ENCODE measurements at places on chromosomes 13 and 19.

GRCh38 chr19:22600690-22601648, 33.2 kb upstream of the ZNF492 start:
- DNase-seq, result no peak

DNA sequence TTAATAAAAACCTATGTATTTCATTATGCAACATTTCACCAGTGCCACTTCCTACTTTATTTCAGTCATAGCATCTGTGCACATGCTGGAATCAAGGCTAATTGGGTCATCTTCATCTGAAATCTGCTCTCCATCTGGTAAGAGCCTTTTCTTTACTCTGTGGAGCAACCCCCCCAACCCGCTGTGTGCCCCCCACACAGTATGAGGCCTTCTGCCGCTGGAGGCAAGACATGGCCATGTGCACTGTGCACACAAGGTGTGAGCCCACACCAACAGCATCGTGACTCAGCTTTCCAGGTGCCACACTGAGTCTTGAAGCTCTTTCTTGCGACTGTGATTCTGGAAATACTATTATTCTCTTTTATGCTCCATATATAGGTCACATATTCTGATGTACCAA, 471.0 kb downstream of the TBC1D4 start:
- DNase-seq, result no peak

GRCh38 chr19:10158071-10158470, 36.7 kb downstream of the DNMT1 start:
- DNase-seq, result no peak

DNA sequence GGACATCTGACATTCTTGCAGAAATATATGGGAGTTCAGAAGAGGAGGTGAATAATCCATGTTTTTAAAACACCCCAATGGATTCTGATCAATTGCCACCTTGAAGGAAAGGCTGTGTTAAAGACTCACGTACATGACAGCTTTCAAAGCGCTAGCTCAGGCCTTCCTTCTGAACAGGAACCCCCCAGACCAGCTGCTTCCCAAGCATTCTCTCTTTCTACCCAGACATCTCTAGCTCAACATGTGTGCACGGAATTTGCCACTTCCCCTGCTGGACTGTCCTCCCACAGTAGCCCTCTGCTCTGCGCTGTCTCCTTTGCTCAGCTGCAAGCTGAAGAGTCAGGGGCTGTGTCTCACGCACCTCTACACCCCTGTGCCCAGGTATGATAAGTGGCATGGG, 54.5 kb downstream of the STK24 start:
- no peak for DNase-seq
